ENCODE measurements at places on chromosomes 11 and 22.

- no peak for DNase-seq
Observed at GRCh38 chr22:22219140-22219996, 25.2 kb upstream of the VPREB1 start.

GRCh38 chr11:120629407-120630080 lies 118.0 kb downstream of the GRIK4 start:
- DNase-seq = no peak

DNA sequence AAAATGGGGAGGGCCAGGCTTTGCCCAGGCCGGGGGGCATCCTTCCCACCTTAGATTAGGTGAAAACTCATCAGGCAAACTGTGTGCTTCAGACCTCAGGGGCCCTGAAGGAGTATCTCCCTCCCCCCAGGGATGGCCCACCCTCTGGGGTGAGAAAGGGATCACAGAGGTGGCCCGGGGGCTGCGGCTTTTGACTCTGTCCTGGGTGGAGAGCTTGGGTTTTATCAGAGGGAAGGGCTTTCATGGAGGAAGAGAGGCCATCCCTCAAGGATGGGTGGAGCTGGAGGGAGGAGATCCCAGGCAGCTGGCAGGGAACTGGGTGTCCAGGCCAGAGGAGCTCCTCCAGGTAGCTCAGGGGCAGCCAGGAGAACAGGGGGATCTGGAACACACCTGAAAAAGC lies 3.1 kb upstream of the PPP2R5B start:
- no peak for DNase-seq

DNA sequence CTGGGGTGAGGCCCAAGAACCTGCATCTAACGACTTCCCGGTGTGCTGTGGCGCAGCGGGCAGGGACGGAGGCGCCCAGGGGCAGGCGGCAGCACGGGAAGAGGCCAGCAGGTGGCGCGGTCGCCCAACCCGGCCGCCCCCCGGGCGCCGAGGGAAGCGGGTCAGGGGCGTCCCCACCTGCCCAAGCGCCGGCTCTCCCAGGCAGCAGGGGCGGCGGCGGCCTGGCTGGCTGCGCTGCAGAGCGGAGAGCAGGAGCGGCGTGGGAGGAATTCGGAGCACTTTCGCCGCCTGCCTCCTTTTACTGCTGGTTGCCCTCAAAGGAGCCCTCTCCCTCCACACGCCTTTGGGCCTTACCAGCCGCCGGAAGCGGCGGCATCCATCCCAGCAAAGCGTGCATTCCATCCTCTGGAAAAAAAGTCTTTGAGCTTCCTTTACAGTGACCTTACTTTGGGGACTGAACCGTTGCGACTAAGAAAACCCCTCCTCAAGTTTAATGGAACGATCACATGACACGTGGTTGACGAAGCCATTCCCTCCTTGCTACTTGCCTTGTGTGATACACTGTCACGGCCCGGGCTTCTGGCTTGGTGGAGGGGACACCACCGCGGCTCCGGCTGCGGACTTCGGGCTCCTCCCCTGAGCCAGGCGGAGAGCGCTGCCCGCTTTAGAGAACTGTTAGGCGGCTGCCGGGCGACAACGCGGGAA lies 106.8 kb upstream of the CLMP start:
- DNase-seq = no peak

DNA sequence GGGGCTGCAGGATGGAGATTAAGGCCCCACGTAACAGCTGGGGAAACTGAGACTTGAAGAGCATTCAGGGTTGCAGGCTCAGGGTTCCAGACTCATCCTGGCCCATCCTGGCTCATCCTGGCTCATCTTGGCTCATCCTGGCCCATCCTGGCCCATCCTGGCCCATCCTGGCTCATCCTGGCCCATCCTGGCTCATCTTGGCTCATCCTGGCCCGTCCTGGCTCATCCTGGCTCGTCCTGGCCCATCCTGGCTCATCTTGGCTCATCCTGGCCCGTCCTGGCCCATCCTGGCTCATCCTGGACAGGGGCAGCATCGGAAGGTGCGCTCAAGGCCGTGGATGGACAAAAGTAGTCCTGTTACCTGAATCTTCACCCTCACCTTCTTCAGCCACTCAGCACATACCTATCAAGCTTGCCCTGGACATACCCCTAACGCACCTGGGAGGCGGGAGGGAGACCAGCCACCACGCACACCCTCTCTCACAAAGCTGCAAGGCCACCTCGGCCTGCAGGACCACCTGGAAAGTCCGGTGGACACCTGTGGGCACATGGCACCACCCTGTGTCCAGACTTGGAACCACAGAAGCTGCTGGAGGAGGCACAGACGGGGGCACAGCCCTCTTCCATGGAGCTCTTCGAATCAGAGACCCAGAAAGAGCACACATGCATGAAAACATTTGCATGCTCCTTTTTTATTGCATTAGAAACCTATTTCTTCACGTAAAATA lies 20.3 kb upstream of the NLRP6 start:
- DNase-seq = no peak

DNA sequence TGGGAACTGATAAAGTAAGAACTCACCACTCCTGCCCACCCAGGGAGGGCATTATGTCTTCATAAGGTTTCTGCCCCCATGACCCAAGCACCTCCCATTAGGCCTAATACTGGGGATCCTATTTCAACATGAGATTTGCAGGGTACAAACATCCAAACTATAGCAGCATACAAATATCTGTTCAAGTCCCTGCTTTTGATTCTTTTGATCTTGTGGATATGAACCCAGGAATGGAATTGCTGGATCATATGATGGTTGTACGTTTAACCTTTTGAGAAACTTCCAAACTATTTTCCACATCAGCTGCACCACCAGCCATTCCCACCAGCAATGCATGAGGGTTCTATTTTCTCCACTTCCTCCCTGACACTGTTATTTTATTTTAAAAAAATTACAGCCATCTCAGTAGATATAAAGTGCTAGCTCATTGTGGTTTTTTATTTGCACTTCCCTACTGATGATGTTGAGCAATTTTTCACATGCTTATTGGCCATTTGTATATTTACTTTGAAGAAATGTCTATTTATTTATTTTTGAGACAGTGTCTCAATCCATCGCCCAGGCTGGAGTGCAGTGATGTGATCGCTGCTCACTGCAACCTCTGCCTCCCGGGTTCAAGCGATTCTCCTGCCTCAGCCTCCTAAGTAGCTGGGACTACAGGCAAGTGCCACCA lies 7.1 kb upstream of the ATG16L2 start:
- DNase-seq = no peak

DNA sequence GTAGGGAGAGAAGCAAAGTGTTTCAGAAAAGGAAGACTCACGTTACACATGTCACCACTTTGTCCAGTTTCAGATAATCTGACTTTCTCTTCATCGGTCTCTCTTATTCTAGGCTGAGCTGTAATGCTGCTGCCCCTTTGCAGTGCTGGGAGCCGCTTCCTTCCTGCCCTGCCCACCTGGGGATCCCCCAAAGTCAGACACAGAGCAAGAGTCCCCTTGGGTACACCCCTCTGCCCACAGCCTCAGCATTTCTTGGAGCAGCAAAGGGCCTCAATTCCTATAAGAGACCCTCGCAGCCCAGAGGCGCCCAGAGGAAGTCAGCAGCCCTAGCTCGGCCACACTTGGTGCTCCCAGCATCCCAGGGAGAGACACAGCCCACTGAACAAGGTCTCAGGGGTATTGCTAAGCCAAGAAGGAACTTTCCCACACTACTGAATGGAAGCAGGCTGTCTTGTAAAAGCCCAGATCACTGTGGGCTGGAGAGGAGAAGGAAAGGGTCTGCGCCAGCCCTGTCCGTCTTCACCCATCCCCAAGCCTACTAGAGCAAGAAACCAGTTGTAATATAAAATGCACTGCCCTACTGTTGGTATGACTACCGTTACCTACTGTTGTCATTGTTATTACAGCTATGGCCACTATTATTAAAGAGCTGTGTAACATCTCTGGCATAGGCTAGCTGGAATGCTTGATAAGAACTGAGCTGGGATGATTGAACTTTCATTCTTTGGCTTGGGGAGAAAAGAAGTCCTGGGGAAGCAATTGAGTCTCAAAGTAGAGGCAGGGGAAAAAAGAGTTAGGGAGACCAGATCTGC lies 31.2 kb upstream of the SMIM35 start:
- DNase-seq = no peak

DNA sequence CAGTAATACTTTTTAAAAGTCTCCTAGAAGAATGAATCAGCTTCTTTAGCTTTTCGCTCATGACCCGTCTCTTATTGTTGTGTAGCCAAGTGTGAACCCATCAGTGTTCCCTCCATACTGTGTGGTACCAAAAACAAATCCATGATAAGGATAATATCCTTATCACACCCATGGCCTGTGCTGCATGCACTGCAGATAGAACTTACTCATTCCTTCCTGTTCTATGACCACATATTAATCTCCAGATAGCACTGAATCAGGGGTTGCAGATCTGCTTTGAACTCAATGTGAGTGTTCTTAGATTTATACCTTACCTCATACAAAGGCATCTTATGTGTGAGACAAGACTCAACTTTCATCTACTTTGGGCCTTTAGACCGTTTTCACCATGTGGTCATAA lies 373.4 kb downstream of the JRKL start:
- no peak for DNase-seq

DNA sequence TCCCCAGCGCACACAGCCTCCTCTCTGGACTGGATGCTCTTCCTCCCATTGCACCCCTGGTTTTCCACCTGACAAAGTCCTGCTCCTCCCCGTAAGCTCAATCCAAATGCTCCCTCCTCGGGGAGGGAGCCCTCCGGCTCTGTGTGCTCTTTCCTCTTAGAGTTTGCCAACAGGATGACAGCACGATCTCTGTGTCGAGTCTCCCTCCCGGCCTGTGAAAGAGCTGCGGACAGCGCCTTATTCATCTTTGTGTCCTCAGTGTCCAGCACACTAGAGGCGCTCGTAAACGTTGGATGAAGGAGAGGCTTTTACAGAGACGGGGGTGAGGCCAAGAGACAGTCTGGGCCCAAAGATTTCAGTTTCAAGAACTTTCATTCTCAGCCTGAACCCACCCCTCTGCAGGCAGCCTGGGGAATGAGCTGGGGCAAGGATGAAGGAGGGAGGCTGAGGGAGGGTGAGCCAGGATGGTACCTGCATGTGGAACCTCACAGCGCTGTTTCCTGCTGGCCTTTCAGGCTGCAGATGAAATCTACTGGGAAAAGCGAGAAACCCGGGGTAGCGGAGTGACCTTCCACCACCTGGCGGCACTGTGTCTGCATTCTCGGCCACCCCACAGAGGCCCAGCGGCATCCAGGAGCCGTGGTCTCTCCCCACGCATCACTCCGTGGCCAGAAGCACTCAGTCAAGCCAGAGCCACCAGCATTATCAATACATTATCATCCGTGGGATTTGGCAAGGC lies 8.5 kb upstream of the TMPRSS4 start:
- DNase-seq = no peak

DNA sequence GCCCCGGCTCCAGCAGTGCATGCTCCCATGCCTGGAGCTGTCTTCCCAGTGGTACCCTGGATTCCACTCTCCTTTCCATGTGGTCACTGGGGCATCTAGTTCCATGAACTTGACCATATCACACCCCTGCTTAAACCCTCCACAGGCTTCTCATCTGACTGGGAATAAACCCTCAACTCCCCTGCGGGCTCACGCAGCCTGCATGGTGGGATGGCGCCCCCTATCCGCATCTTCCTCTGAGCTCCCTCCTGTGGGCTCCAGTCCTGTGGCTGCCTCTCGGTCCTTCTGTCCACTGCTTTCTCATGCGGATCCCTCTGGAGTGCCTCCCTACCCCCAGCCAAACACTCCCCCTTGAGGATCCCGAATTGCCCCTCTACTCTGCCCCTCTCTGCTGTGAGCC lies 41.4 kb upstream of the TTLL12 start:
- DNase-seq = no peak

DNA sequence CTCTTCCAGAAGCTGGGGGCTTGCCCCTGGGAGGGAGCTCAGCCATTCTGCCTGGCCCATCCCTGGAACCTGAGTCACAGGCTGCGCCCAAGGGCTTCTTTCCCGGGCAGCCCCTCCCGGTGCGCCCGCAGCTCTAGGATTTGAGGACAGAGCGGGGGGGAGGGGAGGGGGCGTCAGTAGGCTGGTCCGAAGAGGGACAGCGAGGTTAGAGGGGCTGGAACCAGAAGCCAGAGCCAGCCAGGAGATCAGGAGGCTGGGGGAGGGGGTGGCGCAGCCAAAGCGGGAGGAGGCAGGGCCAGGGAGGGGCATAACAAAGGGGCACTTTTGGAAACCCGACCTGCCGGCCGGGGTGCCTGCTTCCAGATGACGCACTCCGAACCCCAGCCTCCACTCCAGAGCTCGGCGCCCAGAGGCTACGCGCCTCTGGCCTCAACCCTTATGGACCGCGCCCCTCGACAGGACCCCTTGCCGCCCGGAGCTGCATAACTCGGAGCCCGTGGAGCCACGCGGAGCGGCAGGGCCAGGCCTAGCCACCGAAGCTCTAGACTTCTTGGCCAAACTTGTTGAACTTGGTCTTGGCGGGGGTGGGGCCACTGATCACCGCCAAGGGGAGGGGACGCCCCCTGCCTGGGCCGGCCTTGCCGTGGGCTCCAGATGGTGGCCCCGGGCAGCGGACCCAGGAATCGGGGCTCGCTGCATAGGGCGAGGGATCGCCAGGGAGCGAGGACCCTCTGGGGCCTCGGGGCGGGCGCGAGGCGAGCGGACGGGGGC lies 744 bp downstream of the PACSIN3 start:
- DNase-seq = no peak

- DNase-seq = no peak
Observed at GRCh38 chr22:19175602-19176174, 2.8 kb downstream of the SLC25A1 start.

GRCh38 chr11:11349106-11349825 lies 3.8 kb downstream of the CSNK2A3 start:
- no peak for DNase-seq

DNA sequence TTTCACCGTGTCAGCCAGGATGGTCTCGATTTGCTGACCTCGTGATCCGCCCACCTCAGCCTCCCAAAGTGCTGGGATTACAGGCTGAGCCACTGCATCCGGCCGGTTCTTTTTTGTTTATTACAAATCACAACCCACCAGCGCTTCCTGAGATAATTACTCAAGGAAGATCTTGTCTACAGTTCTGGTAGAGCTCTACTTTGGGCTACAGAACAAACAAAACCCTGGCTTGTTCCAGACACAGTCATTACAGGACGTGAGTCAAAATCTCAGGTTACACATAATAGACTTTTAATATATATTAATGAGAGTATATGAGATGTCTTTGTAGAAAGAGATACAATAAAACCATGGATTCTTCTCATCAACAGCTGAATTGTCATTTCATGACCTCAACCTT lies 42.8 kb upstream of the NUP50 start:
- DNase-seq = no peak

GRCh38 chr11:8328848-8329330 lies 65.2 kb upstream of the LMO1 start:
- DNase-seq = no peak

DNA sequence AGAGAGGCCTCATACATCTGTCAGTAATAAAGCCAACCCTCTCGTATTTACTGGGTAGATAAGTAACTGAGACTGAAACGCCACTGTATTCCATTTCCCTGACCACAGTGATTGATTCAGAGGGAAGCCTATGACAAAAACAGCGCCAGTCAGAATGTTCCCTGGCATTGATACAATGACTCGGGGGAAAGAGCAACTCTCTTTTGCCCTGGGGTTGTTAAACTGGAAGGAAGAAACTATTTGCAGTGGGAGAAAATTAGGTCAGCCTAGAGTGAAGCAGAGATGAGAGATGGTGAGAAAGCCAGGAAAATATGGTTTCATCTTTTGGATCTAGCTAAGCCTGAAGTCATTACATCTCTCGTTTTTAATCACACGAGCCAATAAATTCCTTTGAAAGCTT lies 48.6 kb upstream of the RBFOX2 start:
- DNase-seq = no peak

GRCh38 chr11:73274722-73275380 lies 2.7 kb downstream of the P2RY6 start:
- DNase-seq = no peak
